A549 treated with CpdA at 1 μM for 4 hours (cell line): ENCODE measurements at places on chromosomes 7 and 10. TPM values are rescaled to one million over a fixed set of nuclear protein-coding genes. Genes with fewer than 3 reads are reported as not detected.

FAM25A gene
- 1.1 TPM in 1 of 5 replicates, not detected in the others for total RNA-seq

SNX13 gene
- total RNA-seq: 12.3 to 18.0 TPM (median 15.1 TPM) in 5 replicates

CFAP43 gene
- 0.16 to 0.22 TPM (median 0.22 TPM) in 5 replicates for total RNA-seq

HOXA10 gene
- 6.8 to 9.0 TPM (median 7.3 TPM) in 5 replicates for total RNA-seq

BTBD16 gene
- total RNA-seq: 0.40 to 0.86 TPM (median 0.52 TPM) in 5 replicates

PARD3 gene
- 71.5 to 102 TPM (median 82.7 TPM) in 5 replicates for total RNA-seq

CPA2 gene
- total RNA-seq: 0.08 to 0.20 TPM (median 0.09 TPM) in 3 of 5 replicates, not detected in the others

SPDYE16 gene
- total RNA-seq: not detected in 5 replicates

EPDR1 gene
- 69.7 to 80.3 TPM (median 75.1 TPM) in 5 replicates for total RNA-seq

DYNC1I1 gene
- total RNA-seq: 0.06 to 0.27 TPM (median 0.18 TPM) in 4 of 5 replicates, not detected in the other

TRIM50 gene
- total RNA-seq: not detected in 5 replicates

TYW1B gene
- 2.7 to 3.4 TPM (median 3.1 TPM) in 5 replicates for total RNA-seq

LRRN3 gene
- 0.06 to 0.17 TPM (median 0.07 TPM) in 5 replicates for total RNA-seq

PTPRZ1 gene
- total RNA-seq: not detected in 5 replicates

ZNF503 gene
- 8.5 to 13.3 TPM (median 12.4 TPM) in 5 replicates for total RNA-seq

MUC3A gene
- total RNA-seq: 8.9 to 15.9 TPM (median 12.7 TPM) in 5 replicates

CHAT gene
- total RNA-seq: not detected in 5 replicates

PTF1A gene
- not detected in 5 replicates for total RNA-seq

SHOC2 gene
- total RNA-seq: 15.4 to 26.0 TPM (median 17.3 TPM) in 5 replicates

IPMK gene
- total RNA-seq: 2.0 to 3.0 TPM (median 2.1 TPM) in 5 replicates
